ENCODE measurements at places on chromosomes 12 and 14. TPM values are rescaled to one million over a fixed set of nuclear protein-coding genes. Genes with fewer than 3 reads are reported as not detected.
A peak's percentile ranks its signal among the peaks of the same experiment; 100 is the strongest.

- no peaks in the 10 kb centered on the region for H3K4me1 ChIP-seq
- H3K4me3 ChIP-seq = peak overlapping the region; percentile 91
- DNase-seq = peak; percentile 84
- no peaks in the 10 kb centered on the region for H3K36me3 ChIP-seq
- no peak overlapping the region for H3K27ac ChIP-seq
Measured at GRCh38 chr12:121295746-121296617, 527 bp downstream of the CAMKK2 start.

GRCh38 chr12:53380794-53381730, 1.1 kb downstream of the SP1 start:
- no peak overlapping the region for H3K27ac ChIP-seq
- H3K4me1 ChIP-seq = no peaks in the 10 kb centered on the region
- H3K36me3 ChIP-seq = no peaks in the 10 kb centered on the region
- peak overlapping the region; percentile 44 for H3K4me3 ChIP-seq
- DNase-seq = peak; percentile 61

DNA sequence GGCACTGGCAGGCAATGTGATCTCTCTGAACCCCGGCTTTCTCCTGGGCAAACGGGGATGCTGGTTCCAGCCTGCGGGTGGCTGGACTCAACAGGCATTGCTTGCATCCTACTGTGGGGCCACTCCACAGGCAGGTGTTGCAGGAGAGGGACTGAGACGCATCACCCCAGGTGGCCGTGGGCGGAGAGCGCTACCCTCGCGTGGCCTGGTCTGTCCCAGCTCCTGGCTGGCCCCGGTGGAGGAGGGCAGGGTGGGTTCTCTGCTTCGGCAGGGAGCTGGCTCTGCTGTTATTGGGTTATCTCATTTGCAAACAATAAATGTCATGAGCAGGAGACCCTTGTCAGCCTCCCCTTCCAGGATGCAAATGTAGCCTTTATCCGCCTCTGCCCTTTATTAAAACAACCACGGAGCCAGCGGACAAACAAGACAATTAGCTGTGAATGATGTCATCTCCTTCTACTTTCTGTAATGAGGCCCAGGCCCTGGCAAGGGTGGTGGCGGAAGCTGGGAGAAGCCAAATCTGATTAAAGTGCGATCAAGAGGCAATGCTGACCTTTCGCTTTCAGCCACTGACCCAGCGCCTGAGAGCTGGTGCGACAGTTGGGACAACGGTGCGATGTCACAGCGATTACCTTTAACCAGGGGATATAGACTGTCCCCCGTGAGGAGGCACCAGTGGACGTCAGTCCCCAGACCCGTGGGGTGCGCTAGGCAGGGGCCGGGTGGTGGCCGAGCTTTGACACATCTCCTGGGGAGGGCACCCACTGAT, 161.8 kb downstream of the KIF26A start:
- H3K27me3 ChIP-seq = no peaks in the 10 kb centered on the region
- no peak overlapping the region for H3K27ac ChIP-seq
- no peak overlapping the region for H3K4me3 ChIP-seq
- peak; percentile 70 for DNase-seq

DNA sequence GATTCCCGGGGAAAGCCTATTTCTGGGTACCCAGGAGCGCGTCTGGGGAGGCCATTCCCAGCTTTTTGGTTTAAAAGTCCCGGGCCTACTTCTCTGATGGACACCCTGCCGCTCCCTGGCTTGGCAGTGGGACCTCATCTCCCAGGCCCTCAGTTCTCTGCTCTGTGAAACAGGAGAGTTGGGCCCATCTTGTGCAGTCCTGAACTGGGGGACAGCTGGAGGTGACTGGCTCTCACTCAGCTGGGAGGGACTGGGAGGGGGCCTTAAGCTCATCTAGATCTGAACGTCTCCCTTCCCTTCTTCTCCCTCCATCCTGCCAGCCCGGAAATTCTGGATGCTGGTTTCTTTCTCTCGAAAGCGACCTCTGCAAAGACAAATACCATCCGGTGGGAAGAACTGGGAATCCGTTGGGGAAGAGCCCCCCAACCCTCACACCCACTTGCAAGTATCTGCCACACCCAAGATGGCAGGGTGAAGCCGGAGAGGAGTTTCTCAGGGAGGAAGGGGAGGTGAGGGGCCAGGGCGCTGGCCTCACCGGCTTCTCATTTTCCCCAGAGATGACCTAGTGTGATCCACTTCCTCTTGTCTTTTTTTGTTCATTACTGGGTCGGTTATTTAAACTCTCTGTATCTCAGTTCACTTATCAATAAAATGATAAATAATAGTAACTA, 1.4 kb downstream of the RIN3 start:
- H3K36me3 ChIP-seq = no peaks in the 10 kb centered on the region
- peak overlapping the region; percentile 74 for H3K4me3 ChIP-seq
- H3K27ac ChIP-seq = no peak overlapping the region
- H3K4me1 ChIP-seq = no peaks in the 10 kb centered on the region

DNA sequence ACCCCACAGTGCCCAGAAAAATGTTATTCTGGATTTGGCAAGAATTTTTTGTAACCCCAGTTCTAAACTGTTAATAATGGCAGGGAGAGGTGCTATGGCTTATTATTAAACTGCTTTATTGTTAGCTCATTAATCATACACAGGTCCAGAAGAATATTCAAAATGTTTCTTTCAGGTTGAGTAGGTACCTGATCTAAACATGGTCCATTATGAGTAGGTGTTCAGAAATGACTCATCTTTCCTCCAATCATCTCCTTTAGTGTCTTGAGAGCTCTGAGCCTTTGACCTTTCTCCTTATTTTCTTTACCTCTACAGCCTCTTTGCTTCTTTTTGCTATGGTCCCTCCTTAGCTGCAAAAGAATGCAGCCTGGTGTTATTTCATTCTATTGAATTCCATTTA, 211.0 kb upstream of the GARIN6 start:
- H3K4me3 ChIP-seq = no peak overlapping the region
- no peak for DNase-seq
- no peaks in the 10 kb centered on the region for H3K4me1 ChIP-seq
- no peaks in the 10 kb centered on the region for H3K36me3 ChIP-seq
- no peaks in the 10 kb centered on the region for H3K27me3 ChIP-seq

- no peak for DNase-seq
- H3K4me3 ChIP-seq = no peak overlapping the region
- H3K27me3 ChIP-seq = no peaks in the 10 kb centered on the region
Measured at GRCh38 chr14:50303744-50304471, 8.1 kb downstream of the L2HGDH start.

DNA sequence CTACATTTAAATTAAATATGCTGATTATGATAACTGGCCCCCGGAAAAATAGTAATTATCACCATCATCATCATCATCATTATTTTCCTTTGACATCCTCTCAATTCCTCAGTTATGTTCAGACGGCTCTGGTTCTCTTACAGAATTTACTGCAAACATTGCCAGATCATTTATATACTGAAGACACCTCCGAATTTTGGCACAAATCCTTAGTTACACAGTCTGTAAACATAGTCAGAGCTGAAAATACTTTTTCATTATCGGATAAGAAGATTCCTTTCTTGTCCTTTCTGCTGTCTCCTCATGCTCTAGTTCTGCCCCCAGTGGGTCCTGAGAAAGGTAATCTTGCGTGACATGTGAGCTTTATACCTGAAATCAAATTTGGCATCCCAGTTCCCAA, 40.3 kb upstream of the CCDC60 start:
- no peaks in the 10 kb centered on the region for H3K27me3 ChIP-seq
- no peaks in the 10 kb centered on the region for H3K36me3 ChIP-seq
- no peak for DNase-seq
- H3K4me1 ChIP-seq = no peaks in the 10 kb centered on the region
- no peak overlapping the region for H3K27ac ChIP-seq

The SLC17A8 gene
- total RNA-seq = not detected

The TPPP2 gene
- total RNA-seq = not detected

The BATF gene
- 2.6 TPM for total RNA-seq

The AMN gene
- 0.48 TPM for total RNA-seq

The LHX5 gene
- not detected for total RNA-seq

The ACSM4 gene
- not detected for total RNA-seq

The CCDC92 gene
- 46.3 TPM for total RNA-seq

The ZNF385A gene
- 27.6 TPM for total RNA-seq

Data from aorta (tissue), 5 donors.